ENCODE measurements at places on chromosomes 6 and 20.

- no peak for DNase-seq
Measured at GRCh38 chr6:109722011-109722410, 30.9 kb downstream of the FIG4 start.

DNA sequence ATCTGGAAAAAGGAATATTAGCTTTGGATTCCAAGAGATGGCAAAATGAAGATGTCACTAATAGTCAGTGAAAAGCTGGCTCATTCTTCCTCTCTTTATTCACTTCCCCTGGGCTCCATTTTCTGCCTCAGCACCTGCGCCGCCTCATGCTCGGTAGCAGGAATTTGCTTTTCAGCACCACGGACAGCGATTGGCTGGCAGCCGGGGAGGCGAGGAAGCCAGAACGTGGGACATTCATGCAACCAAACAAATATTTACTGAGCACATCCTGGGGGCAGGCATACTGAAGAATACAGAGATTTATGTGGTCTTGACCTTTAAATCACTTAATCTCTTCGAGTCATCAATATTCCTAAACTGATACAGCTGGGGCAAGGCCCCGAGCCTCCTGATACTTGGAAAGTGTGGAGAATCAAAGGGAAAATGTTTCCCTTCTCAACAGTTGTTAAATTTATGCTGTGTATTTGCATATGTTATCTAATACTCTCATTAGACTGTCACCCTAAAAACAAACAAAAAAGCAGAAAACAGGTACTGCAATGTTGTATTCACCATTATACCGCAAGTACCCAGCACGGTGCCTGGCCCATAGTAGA, 12.1 kb upstream of the PDYN start:
- DNase-seq, result peak; percentile 36

DNA sequence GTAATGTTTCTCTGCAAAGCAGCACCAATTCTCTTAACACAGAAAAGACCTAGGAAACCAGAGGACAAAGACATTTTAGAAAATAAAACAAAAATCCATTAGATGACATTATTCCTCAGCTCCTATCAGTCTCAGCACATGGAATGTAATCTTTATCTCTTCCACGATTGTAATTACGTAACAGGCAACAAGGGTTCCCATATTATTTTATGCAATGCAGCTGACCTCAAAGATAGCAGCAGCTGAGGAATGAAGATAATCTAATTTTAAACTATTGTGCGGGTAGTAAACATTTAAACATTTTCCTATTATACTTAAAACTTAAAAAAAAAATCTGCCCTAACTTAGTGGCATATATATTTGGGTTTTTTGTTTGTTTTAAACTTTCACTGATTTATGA, 33.0 kb upstream of the PTCHD4 start:
- DNase-seq, result no peak

- peak; percentile 41 for DNase-seq
Measured at GRCh38 chr6:33620158-33620855, 815 bp upstream of the ITPR3 start.

- DNase-seq, result no peak
Measured at GRCh38 chr20:57947421-57948179, 237.8 kb upstream of the PMEPA1 start.

DNA sequence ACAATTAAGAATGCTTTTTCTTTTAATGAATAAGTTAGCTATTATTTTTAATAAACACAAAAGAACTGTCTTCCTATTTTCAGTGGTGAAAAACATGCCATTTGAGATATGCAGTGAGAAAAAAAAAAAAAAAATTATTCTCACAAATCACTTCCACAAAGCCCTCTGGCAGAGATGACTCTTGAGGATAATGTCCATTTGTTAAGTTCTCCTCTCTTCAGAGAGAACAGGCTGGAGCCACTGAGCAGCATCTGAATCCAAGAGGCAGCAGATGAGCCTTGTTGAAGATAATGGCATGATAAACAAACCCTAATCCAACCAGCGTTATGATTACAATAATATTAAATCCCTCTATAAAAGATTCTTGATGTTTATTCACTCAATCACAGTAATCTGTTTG, 105.0 kb downstream of the PTPRK start:
- DNase-seq, result no peak

DNA sequence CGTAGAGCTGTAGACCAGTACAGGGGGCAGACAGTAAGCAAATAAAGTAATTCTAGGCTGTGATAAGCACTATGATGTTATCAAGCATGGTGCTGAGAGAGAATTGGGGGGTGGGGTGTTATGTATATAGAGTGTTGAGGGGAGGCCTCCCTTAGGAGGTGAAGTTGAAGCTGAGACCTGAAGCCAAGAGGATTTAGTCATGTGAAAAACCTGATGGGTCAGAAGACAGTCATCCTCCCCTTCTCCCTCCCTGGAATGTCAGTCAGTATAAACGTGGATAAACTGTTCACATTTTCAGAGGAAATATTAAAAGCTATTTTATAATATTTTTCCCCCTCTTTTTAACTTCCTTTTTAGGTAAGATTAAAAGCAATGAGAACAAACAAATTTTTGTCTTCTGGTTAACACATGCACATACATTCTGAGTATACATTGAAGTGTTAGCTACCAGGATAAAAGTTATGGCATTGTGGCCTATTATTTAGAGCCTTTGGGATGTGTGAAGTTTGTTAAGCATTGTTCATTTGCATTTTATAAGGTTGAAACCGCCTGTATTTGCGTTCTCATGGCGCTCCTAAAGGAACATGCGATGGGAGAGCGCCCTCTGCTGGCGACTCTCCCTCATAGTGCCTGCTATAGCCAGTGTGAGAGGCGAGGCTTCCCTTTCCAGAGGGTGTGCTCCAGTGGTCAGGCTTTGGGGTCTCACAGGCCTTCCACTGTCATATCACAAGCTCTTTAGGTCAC, 35.4 kb upstream of the MAPK13 start:
- peak; percentile 78 for DNase-seq

- peak; percentile 6 for DNase-seq
Measured at GRCh38 chr6:136716917-136717715, 75.2 kb downstream of the MAP3K5 start.

DNA sequence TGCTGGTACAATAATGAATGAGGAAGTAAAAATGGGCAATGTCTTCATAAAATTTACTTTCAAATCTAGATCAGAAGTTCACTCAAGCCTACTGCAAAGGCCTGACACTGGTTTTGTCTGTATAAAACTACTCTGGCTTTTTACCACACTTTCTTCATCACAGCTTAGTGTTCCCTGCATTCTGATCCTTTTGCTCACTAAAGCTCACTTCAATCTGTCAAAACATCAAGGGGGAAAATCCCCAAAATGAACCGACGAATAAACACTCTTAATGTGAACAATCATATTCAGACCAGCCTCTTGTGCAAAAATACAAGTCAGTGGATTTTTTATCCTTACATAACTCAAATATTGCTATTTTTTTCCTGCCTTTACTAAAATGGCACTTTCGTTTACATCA, 98.5 kb downstream of the PRDM1 start:
- DNase-seq, result no peak

- peak; percentile 4 for DNase-seq
Measured at GRCh38 chr20:61608275-61609085, 356.4 kb downstream of the CDH4 start.

GRCh38 chr6:165025040-165025439, 284.4 kb downstream of the C6orf118 start:
- no peak for DNase-seq

GRCh38 chr20:18754030-18754652, 59.4 kb upstream of the SCP2D1 start:
- DNase-seq, result no peak

DNA sequence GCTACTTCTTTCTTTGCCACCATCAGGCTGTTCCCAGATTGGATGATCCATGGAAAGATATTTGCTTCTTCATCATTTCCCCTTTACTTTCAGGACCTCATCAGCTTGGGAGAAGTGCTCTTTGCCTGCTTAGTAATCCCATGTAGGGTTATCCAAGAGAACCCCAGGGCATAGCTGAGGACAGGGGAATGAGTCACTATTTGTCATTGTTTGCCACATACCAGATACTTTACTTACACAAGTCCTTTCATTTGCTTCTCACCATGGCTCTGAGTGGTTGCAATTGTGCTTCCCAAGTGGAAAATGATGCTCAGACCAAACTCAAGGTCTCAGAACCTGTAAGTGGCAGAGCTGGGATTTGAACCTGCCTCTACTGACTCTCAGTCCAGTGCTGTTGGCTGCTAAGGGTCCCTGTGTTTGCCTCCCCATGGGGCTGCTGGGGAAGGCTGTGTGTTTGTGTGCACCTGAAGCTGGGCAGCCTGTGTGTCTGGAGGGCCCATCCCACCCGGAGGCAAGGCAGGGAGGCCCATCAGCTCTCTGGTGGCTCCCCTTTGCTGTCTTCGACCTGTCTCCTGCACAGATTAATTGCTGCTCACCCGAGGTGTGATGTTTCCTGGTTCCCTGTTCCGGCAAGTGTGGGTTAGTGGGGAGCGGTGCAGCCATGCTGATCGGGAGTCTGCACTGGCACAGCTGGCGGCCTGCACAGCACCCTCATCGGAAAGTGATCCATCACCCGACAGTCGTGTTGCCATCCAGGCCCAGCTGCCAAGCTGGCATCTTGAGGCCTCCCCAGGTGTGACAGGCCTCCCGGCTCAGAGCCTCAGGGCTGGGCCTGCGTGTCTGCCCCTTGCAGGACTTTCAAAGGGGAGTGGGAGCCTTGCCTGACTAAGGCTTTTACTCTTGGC, 228.8 kb downstream of the DHX35 start:
- no peak for DNase-seq
